ENCODE measurements at places on chromosomes 13 and 19.

- no peak for DNase-seq
These were observed 180.3 kb downstream of the SHISA2 start for GRCh38 chr13:25871389-25872125.

- no peak for DNase-seq
These were observed 23.6 kb downstream of the PNPLA6 start for GRCh38 chr19:7559102-7559501.

GRCh38 chr13:49985129-49985528 is 11.7 kb upstream of the TRIM13 start:
- no peak for DNase-seq

DNA sequence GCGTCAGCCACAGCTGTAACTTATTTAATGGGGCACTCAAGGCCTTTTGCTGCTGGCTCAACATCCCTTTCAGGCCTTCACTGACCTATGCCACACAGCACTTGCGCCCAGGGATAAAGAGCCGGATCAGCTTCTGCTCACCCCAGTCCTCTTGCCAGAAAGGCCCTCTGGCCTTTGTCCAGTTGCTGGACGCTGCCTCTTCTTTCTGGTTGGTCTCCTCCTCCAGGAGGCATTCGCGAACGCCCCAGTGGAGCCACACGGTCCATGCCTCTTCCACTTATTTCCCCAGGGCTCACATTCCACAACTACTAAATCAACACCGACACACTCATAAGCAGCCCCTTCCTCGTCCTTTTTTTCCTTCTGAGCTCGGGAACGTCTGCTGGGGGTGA is 3.7 kb upstream of the ZNF329 start:
- DNase-seq: no peak

- DNase-seq: no peak
These were observed 109.4 kb downstream of the KCTD15 start for GRCh38 chr19:33905937-33906577.

DNA sequence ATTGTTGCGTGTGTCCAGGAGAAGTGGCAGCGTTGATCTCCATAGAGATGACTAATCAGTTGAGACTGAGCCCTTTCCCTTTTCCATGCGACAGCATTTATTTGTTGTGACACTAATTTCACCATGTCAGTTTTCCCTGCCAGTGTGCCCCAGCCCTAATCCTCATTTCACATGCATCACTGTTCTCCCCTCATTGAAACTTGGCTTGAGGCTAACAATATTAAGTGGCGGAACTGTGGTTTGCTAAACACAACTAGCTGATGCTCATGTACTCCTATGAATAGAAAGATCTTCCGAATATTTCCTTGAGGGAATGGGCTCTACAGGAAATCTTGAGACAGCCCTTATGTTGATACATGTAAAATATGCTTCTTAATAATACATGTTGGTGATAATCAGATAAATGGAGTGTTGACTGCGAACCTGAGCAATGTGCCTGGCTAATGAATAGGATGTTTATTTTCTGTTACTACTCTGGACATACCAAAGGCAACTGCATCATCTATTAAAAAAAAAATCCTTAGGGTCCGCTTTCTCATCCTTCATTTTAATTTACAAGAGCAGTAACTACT is 258.6 kb downstream of the ATP8A2 start:
- DNase-seq: no peak

- no peak for DNase-seq
These were observed 37.5 kb downstream of the C13orf46 start for GRCh38 chr13:113936166-113936965.

- DNase-seq: no peak
These were observed 6.1 kb upstream of the LILRA5 start for GRCh38 chr19:54319049-54319448.

DNA sequence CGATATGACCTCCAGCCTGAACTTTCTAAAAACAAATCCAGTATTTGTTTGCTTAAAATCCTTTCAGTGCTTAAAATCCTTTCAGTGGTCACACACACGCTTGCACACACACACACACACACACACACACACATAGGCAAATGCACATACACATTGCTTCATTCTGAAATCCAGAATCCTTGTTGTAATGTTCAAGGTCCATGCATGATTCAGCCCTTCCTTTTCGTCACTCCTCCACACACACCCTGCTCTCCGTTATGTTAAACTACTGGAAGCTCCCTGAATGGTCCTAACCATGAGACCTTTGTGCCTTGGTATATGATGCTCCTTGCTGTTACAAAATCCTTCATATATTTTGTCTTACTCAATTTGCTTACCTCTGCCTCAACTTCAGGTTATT is 44.9 kb downstream of the SERTM1 start:
- no peak for DNase-seq

- DNase-seq: no peak
These were observed 366.9 kb downstream of the KLF12 start for GRCh38 chr13:73767191-73767741.

- DNase-seq: no peak
These were observed 6.0 kb downstream of the AKT2 start for GRCh38 chr19:40279120-40279551.

GRCh38 chr13:98826146-98826545 is 73.7 kb upstream of the SLC15A1 start:
- DNase-seq: no peak

- DNase-seq: no peak
These were observed 5.1 kb downstream of the IGFLR1 start for GRCh38 chr19:35736913-35737886.

Data from activated gamma-delta T cell treated with anti-CD3 and anti-CD28 coated beads, Interleukin-2, amount 50 U/mL, for 16 hours (primary cell).